ENCODE measurements at places on chromosomes 13 and 19.
A peak's percentile ranks its signal among the peaks of the same experiment; 100 is the strongest.

DNA sequence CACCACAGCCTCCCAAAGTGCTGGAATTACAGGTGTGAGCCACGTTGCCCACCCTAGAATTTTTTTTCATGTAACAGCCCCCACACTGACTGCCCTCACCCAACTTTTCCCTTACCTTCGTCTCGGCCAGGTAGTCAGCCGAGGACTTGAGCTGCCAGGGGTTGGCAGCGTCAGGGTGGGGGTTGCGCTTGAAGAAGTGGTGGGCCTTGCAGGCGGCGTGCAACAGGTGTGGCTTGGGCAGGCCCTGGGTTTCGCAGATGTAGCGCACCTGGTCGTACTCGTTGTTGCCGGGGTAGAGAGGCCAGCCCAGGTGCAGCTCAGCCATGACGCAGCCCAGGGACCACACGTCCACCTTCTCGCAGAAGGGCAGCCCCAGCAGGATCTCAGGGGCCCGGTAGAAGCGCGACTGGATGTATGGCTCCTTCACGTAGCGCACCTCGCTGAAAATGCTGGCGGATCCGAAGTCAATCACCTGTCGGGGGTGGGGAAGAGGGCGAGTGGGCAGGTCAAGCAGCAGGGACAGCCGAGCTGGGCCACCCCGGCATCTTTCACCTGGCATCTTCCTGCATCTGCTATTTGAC, 6.2 kb downstream of the HIPK4 start:
- DNase-seq, result no peak

DNA sequence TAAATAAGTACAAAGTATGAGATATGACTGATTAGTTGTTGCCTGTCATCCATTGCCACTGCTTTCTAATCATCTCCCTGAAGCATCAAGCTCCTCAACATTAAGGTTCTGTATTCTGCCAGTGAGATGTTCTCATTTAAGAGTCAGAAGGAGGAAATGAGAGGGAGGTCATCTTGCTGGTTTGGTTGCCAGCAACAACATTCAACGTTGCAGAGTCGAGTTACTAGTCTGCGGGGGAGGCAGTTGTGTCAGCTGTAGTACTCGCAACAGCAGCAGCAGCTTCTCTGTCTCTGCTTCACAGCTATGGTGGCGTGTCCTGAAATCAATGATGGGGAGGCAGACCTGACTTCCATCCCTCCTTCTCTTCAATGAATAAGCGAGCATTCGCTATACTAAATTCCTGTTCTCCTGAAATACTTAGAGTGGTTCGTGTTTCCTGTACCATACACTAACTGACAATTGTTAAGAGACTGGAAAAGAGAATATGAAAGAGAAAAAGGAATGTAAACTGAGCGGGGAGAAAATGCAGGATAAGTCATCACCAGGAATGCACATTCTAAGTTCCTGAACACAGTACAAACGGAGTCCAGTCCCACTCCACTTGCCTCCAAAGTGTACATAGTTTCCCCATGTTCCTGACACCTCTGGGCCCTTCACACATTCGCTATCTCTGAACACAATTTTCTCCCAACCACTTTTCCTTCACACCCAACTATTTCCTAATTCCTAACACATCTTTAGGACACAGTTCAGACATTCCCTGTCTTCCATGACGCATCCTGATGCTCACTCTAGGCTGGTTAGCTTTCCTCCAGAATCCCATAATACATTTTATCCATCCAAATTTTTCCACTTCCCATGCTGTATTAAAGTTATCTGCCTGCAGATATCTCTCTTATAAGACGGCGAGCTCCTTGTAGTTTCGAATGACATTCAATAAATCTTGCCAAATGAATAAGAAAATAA, 263.0 kb downstream of the KLF12 start:
- DNase-seq, result no peak

- no peak for DNase-seq
These were observed 1729.5 kb upstream of the SPRY2 start for GRCh38 chr13:82070416-82070815.

GRCh38 chr19:8826371-8826770, 5.7 kb downstream of the ZNF558 start:
- DNase-seq, result no peak

GRCh38 chr13:74288361-74288911, 154.2 kb upstream of the KLF12 start:
- no peak for DNase-seq

DNA sequence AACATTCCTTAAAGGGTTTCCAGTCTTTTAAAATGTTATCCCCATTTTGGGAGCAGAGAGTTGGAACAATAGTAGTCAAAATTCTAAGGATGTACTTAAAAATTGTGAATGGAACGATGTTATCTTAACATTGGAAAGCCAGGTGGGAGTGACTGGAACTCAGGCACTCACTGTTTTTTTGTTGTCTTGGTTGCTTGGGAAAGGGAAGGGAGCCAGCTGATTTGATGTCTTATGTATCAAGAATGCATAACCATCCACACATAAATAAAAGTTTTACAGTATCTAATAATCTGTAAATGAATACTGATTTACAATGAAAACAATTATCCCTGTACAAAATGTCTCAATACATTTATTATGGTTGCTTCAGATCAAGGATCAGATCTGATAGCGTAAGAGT, 88.7 kb downstream of the SLC10A2 start:
- peak; percentile 8 for DNase-seq

- no peak for DNase-seq
These were observed 374.0 kb downstream of the IRS2 start for GRCh38 chr13:109412283-109412901.

- DNase-seq, result no peak
These were observed 309.3 kb upstream of the MAB21L1 start for GRCh38 chr13:35785576-35786303.

DNA sequence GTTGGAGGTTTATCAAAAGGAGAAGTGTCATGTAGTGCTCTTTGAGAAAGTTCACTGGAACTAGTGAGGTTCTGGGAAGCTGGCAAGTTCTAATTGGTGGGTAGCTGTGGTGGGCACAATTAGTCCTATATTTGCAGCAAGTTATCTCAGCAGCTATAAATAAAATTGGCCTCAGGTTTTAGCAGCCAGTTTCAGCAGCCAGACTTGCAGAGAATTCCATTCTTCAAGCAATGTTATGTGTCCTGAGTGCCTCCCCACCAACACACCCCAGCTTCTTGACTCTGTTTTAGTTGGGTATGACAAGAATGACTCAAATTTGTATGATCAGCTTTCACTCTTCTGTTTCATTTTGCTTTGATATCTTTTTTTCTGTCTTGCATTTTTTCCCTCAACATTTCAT, 4.7 kb downstream of the IFT88 start:
- DNase-seq, result no peak

DNA sequence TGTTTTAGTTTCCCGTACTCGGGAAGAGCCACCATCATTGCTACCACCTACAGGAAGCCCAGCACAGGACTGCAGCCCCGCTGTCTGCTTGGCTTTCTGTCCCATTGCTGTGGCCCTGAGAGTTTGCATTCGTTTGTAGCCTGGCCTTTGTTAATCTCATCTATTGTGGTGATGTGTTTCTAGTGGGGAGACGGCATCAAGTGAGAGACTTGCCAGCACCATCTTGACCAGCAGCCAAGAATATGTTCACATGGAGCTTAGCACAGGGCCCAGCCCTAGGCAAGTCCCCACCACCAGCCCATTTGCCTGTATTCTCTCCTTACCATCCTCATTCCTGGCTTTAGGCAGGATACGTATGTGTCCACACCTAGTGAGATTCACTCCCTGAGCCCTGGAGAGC, 17.3 kb upstream of the OVOL3 start:
- DNase-seq, result no peak

DNA sequence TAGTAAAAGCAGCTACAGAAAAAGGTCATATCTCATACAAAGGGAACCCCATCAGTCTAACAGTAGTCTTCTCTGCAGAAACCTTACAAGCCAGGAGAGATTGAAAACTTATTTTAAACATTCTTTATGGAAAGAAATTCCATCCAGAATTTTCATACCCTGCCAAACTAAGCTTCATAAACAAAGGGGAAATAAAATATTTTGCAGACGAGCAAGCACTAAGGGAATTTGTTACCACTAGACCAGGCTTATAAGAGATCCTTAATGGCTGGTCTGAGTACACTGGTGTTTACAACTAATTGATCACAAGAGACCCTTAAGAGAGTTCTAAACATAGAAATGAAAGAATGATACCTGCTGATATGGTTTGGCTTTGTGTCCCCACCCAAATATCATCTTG, 128.6 kb upstream of the TNFSF11 start:
- DNase-seq, result no peak

DNA sequence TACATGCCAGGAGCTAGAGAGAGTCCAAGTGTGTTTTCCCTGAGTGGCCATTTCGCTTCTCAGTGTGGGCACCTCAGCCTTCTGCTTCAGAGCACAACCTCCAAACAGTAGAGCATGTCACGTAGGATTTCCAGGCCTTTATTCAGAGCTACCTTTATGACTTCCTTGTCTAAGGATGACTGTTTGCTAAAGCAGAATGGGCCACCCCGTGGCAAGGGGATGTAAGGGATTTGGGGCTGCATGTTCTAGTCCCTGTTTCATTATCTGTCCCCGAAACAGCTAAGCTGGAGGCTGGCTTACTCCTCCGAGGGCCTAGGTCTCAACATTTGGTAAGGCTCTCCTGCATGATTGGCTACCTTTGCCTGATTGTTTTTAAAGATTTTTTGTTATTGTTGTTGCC, 6.0 kb downstream of the RNASEH2B start:
- DNase-seq, result no peak

GRCh38 chr13:39530916-39531315, 72.1 kb downstream of the LHFPL6 start:
- no peak for DNase-seq

DNA sequence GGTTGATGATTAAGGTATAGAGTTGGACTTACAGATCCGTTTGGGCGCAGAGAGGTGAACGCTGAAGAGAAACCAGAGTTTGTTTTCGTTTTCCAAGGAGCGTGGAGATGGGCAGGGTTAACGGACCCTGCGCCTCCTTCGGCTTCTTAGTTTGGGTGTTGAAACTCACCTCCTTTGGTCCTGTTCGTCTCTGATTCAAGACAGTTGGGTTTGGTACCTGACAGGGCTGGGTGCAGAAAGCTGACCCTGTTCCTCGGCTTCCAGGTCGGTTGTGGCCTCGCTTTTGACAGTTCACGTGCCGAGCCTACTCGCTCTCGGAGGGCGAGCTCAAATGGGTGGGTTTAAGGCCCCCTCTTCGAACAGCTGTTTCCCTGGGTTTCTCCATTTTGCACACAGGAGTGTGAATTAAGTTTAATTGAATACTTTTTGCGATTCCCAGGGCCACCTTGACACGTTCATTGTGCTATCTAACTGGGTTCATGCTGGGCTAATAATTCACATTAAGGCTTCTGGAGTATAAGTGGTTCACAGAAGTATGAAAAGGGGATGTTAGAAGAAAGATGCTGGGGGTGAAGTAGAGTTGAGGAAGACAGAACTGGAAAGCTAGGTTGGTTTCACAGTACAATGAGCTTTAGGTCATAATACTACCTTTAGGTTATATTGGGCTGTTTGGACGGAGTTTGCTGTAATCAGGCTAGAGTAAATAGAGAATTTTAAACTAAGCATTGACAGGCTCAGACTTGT, 638 bp downstream of the USPL1 start:
- DNase-seq, result no peak

DNA sequence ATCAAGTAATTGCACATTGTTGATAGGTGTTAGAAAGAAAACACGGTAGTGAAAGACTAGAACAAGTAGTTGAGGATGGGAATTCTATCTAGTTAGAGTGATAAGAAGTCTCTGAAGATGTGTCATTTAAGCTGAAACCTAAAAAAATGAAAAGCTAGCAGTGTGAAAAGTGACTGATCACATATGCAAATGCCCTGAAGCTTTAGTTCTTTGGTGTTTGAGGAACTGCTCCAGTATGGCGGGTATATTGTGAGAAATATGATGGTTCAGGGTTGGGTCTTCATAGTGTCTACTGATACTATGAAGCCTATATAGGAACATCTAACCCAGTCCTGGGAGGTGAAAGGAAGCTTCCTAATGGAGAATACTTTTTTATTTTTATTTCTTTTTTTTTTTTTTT, 45.0 kb downstream of the GPALPP1 start:
- DNase-seq, result no peak

- no peak for DNase-seq
These were observed 10.5 kb downstream of the PLEKHF1 start for GRCh38 chr19:29675650-29676186.

GRCh38 chr19:3450796-3451411, 29.4 kb downstream of the SMIM24 start:
- DNase-seq, result peak; percentile 99

DNA sequence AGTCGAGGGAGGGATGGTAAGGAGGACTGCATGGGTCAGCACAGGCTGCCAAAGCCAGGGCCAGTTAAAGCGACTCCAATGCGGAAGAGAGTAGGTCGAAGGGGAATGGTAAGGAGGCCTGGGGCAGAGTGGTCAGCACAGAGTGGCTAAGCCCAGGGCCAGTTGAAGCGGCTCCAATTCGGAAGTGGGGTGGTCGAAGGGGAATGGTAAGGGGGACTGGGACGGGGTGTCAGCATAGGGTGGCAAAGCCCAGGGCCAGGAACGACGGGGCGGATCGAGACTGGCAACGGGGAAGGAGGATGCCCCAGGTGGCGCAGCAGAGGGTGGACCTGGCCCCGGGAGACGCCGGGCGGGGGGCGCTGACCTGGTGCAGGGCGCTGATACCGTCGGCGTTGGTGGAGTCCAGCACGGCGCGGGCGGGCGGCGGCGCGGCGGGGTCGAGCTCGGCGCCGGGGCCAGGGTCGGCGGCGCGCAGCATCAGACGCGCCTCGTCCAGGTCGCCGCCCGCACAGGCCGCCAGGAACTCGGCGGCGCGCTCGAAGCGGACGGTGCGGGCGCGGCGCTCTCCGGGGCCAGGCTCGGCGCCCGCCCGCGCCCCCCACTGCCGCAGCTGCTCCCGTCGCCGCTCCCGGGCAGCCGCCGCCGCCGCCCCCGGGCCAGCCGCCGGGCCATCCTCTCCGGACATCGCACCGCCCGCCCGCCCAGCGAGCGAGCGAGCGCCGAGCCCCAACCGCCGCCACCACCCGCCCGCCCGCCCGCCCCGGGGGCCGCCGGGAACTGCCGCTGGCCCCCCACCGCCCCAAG, at the start of gene PPP1R12C:
Gene PPP1R12C (minus strand): TSS at position 779 of the 804 bp plus-strand sequence. CDS start 94 bp downstream, at position 685.
- no peak for DNase-seq

Measured in HS-5 (cell line).